ENCODE measurements at places on chromosomes 1 and 21.

DNA sequence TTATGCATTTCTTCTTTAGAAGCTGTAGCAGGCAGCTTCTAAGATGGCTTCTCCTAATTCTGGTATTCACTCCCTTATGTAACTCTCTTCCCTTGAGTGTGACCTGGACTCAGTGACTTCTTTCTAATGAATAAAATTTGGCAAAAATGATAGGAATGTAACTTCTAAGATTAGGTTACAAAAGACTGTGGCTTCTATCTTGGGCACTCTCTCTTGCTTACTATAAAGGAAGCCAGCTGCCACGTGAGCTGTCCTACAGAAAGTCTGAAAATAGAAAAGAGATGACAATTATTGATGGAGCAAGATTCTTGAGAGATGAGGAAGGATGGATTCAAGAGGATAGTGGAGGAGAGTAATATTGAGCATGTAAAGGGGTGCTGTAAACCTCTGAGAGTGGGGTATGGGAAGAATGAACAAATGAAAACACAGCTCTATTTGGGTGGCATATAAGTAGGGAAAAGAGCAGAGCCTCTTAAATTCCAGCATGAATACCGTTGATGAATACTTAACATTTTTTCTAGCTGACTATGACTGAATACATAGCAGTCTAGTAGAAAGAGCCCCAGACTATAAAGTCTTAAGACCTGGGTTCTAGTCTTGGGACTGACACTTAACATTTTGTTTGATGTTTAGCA lies 5.5 kb downstream of the TSEN15 start:
- no peak for DNase-seq

- DNase-seq: no peak
Measured at GRCh38 chr1:202938287-202938925, 11.4 kb upstream of the KLHL12 start.

DNA sequence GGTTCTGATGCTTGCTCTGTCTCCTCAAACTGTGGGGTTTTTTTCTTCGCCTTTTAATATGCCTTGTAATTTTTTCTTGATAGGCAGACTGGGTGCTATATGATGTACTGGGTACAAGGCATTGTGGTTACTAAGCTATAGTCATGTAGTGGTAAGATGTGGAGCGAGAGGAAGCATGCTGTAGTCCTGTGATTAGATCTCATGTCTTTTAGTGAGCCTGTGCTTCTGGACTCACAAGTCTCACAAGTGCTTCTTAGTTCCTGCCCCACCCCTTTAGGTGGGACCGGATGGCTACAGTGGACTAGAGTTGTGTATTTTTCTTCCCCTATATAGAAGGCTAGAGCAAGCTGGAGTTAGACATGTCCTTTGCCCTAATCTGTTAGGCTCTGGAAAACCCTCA lies 178.7 kb downstream of the DNM3 start:
- DNase-seq: no peak

GRCh38 chr1:197485790-197486189 lies 217.7 kb downstream of the CRB1 start:
- DNase-seq: no peak

GRCh38 chr1:71343686-71344416 lies 263.0 kb upstream of the ZRANB2 start:
- no peak for DNase-seq

DNA sequence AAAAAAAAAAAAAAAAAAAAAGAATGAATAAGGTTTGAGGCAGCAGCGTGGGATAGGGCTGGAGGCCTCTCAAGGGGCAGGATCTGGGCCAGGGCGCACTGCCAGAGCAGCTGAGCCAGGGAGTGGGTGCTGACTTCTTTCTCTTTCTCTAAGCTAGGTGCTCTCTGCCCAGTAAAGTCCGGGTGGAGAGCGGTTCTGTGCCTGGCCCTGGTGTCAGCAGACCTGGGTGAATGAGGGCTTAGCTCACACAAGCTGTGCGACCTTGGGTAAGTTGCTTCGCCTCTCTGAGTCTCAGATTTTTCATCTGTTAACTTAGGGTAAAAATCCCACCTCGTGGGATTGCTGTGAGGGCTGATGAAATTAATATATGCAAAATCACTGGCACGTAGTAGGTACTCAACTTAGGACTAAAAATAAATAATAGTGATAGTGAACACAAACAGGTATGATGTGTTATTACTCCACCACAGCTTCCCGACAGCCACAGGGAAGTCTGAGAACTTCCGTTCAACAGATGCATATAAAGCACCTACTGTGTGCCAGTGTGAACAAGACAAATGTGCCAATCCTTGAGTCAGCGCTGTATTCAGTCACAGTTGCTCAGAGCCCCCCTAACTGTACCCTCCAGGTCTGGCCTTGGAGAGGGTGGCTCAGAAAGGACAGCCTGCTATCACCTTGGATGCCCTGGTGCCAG lies 2.0 kb upstream of the FAM131C start:
- no peak for DNase-seq

- DNase-seq: no peak
Measured at GRCh38 chr1:58883037-58883887, 99.4 kb upstream of the JUN start.

Measured in smooth muscle cell of the brain vasculature (primary cell).